ENCODE measurements at places on chromosomes 4 and X. TPM values are rescaled to one million over a fixed set of nuclear protein-coding genes. Genes with fewer than 3 reads are reported as not detected.

- H3K27me3 ChIP-seq, result peaks cover 1% of the 10 kb centered on the region
- DNase-seq, result no peak
- no peaks in the 10 kb centered on the region for H3K4me1 ChIP-seq
- H3K27ac ChIP-seq, result no peak overlapping the region
- H3K36me3 ChIP-seq, result no peaks in the 10 kb centered on the region
These were observed 21.6 kb upstream of the WDR17 start for GRCh38 chr4:176043838-176044588.

The SPOCK3 gene
- not detected for total RNA-seq

DNA sequence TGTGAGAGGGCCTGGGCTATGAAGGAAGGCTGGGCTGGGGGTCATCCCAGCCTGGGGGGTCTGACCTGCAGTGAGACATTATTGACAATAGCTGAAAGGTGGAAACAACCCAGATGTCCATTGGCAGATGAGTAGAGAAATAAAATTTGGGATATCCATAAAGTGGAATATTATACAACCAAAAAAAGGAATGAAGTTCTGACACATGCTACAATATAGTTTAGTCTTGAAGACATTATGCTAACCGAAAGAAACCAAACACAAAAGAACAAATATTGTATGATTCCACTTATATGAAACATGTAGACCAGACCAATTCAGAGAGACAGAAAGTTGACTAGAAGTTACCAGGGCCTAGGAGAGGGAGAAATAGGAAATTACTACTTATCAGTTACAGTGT lies 44.7 kb downstream of the RTL5 start:
- H3K27me3 ChIP-seq, result peaks cover 24% of the 10 kb centered on the region
- no peak overlapping the region for H3K27ac ChIP-seq
- no peak overlapping the region for H3K4me3 ChIP-seq

The FAM149A gene
- 0.50 TPM for total RNA-seq

The TMA16 gene
- total RNA-seq, result 28.8 TPM
